ENCODE measurements at places on chromosomes 1 and 21.
A peak's percentile ranks its signal among the peaks of the same experiment; 100 is the strongest.

DNA sequence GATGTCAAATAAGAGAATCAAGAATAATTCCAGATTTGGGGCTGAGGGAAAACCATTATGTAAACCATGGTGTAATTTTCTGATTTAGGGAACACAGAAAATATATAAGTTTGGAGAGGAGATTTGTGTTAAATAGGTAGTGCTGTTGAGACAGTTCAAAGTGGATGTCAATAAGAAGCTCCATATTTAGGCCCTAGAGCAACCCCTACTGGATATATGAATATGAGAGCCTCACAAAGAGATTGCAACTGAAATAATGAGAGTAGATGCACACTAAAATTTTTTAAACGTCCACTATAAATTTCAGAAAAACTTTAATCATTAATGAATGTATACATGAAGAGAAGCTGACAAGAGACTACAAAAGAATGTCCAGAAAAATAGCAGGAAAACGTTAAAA lies 1447.8 kb upstream of the PRMT6 start:
- no peak for DNase-seq

GRCh38 chr1:203511513-203511912 lies 17.6 kb downstream of the OPTC start:
- DNase-seq: no peak

DNA sequence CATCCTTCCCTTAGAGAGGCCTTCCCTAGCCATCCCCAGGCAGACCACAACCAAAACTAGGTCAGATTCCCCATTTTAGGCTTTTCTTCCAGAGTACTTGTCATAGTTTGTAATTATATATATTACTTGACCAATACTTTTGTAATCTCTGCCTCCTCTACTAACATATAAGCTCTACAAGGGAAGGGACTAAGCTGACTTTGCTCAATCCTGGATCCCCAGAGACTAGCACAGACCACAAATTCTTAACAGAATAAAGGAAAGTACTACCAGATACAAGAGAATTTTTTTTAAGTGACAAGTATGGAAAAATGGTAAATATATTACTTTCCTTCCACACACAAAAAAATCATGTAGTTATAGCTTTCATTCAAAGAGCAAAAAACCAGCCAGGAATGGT lies 2.0 kb downstream of the ZMYM6 start:
- DNase-seq: no peak

- DNase-seq: no peak
These were observed 6.4 kb upstream of the KIF14 start for GRCh38 chr1:200626853-200627534.

GRCh38 chr1:223146745-223147144 lies 3.7 kb upstream of the TLR5 start:
- DNase-seq: no peak

GRCh38 chr1:97780884-97781283 lies 139.9 kb downstream of the DPYD start:
- no peak for DNase-seq

DNA sequence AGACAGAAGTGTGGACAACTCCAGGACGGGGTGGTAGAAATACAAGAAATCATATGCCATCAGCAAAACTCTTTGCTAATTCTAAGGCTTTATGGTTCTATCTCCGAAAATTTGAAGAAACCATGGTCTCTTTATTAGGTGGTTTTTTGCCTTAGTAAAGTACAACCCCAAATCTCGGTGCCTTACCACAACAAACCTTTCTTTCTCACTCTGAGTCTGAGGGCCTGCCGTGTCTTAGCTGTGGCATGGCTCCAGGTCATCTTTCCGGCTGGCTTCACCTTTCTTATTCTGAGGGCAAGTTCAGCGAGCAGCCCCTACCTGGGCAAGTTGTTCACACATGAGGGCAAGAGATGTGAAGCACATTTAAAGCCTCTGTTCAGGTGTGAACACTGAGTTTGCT lies 280.6 kb downstream of the TTLL7 start:
- DNase-seq: no peak

GRCh38 chr1:26761217-26761616 lies 26.5 kb upstream of the PIGV start:
- no peak for DNase-seq

DNA sequence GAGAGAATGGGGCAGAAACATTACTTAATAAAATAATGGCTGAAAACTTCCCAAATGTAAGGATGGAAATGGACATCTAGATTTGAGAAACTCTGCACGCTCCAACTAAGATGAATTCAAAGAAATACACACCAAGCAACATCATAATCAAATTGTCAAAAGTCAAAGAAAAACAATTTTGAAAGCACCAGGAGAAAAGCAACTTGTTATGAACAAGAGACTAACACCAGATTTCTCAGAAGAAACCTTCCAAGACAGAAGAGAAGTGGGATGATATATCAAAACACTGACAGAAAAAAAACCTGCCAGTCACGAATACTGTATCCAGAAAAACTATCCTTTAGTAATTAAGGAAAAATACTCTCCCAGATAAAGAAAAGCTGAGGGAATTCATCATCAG lies 208.6 kb upstream of the SAMSN1 start:
- no peak for DNase-seq

GRCh38 chr1:214901718-214902117 lies 180.8 kb upstream of the KCNK2 start:
- DNase-seq: no peak

DNA sequence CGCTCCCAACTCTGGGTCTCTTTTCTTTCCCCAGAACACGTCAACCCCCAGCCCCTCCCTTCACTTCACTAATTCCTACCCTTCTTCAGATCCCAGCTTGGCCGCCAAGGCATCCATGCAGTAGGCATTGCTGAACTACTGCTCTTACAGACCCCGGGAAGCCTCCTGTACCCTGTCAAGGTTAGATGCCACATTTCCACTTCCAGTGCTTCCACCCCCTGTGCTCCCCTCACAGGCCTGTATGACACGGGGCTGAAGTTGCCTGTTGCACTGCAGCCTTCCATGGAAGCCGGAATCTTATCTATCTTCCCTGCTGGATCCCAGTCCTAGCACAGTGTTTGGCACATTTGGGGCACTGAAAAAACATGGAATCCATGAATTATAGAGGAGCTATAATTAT lies 99.0 kb upstream of the SOD1 start:
- no peak for DNase-seq

GRCh38 chr1:220825819-220826551 lies 39.3 kb downstream of the MTARC1 start:
- no peak for DNase-seq

DNA sequence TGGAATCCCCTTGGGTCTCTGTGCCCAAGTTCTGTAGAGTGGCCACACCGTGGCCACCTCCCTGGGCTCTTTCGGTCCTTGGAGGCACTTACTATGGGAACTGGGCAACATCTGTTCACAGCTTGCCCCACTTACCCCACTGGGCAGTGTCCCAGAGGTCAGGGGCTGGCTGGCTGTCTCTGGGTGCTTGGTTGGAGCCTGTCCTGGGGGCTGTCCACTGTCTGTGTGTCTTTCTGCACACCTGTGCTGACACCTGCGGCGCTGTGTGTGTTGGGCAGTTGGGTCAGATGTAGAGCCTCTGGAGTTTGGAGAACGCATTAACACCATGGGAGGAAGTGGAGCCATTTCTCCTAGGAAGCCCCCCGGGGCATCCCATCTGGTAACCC lies 1.3 kb upstream of the TMEM54 start:
- DNase-seq: no peak

DNA sequence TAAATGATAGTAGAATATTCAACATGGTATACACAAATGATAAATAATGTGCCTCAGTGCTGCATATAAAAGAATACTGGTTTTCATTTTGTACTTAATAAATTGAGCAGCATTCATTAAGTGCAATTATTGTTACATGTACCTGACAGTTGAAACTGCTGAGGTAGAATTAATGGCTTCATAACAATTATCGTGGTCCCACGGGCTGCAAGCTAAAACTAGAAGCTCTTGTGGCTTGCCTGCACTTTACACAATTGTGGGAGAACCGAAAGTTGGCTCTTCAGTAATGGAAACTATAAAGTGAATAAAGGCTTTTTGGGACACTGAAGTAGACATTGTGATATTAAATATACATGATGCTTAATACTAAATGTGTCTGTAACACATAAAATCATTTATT lies 23.2 kb downstream of the INSL5 start:
- DNase-seq: no peak

DNA sequence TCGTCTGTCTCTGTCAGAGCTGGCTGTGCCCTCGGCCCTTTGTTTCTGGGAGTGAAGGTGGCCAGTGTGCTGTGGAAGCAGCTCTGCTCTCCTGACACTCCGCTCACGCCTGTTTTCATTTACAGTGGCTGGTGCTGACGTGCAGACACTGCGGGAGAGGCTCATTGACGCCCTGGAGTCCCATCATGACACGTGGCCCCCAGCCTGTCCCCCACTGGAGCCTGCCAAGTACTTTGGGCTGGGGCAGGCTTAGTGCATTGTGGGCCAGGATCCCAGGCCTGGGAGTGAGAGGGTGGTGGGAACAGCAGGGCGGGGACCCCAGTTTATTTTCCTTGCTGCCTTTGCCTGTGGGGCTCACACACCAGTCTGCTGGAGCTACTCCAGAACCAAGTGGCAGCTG lies 21.1 kb downstream of the QSOX1 start:
- DNase-seq: no peak

DNA sequence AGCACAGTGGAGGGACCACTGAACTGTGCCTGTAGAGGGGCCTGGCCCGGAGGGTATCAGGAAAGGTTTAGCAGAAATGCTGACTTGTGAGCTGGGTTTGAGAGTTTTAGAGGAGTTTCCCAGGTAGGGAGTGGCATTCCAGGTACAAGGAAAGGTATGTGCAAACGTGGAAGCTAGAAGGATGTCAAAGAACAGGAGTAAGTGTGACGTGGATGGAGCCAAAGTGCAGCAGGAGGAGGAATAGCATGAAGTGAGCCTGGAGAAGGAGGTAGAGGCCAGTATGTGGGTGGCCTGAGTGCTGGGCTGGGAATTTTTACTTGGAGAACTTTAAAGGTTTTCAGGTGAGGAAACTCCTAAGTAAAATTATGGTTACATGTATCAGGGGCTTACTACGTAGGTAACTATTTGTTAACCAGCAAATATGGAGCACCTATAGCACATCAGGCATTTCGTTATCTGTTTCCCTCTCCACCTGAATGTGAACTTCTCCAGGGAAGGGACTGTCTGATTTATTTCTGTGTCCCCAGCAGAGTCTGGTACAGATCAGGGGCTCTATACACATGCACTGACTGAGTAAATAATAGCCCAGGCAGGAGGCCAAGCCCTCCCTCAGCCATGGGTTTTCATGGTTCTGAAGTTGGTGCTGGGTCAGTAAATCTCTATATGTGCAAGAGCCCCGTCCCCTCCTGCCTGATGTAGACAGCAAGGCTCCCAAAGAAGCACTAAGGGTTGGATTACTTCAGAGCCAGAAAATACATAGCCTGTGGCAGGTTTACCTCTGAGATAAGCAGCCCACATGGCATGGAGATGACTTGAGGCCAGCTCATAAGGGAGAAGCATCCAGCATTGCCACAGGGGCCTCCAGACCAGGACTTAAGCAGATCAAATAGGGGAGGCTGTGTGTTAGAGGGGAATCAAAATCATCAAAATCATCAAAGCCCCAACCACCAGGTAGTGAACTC lies 43.4 kb downstream of the CDCP2 start:
- no peak for DNase-seq

GRCh38 chr1:119613769-119614720 lies 34.0 kb downstream of the ZNF697 start:
- DNase-seq: peak; percentile 38

GRCh38 chr1:153245466-153245865 lies 14.0 kb upstream of the LORICRIN start:
- no peak for DNase-seq

DNA sequence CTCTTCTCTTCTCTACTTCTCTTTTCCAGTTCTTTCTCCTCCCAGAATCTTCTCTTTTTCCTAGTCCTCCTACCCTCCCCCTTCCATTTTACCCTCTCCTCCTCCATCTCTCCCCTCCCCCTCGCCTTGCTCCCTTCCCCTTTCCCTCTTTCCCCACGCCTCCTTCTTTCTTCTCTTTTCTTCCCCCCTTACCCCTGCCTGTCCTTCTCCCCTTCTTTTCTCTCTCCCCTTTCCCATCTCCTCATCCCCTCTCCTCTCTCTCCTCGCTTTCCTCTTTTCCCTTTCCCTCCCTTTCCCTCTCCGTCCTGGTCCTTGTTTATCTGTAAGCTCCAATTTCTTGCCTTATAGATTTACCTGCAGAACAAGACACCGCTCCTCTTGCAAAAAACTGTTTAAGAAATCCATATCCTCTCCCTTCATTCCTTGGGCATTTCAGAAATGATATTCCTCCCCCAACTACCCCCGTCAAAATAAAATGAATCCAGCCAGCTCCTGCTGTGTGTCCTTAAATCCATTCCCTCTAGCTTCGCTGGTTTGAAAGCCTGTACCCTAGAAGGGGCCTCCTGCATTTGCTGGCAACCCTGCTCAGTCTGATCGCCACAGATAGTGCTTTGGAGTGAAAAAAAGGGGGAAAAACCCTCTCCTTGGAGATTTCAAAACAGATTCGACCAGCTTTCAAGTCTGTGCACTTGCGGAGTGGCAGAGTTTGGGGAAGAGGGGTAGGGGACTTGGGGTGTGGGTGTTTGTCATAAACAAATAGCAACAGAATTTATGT lies 89.4 kb downstream of the PAPPA2 start:
- no peak for DNase-seq

GRCh38 chr1:2966449-2967328 lies 54.6 kb upstream of the ACTRT2 start:
- no peak for DNase-seq

DNA sequence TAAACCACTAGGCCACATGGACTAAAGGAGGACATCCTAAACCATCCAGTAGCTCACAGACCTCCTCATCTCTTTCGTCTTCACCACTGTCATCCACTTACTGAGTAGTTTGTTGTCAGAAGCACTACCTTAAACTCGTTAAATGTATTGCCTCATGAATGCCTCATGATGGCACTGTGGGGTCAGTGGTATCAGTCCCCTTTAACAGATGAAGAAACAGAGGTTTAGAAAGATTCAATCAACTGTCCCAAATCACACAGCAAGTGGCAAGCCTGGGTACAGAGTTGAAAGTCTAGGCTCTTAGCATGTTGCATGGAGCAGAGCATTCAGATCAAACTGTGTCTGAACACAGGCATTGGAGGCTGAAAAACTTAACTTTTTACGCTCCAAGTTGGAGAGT lies 183.6 kb upstream of the KIAA0040 start:
- no peak for DNase-seq

DNA sequence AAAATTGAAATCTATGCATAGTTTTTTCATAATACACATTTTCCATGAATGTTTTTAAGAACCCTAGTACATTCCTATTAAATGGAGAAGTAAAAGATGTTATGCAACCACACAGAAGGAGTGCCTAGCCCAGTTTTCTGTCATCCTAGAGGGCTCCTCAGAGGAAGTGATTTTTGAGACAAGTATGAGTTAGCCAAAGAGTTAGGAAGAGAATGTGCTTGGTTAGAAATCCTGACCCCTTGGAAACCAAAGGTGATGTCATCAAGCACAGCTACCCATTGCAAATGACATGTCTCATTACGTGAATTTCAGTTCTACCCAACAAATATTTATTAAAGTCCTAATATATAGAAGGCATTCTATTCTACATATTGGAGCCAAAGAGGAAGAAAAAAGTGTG lies 88.9 kb upstream of the TNFSF4 start:
- DNase-seq: no peak

All from CD4-positive, alpha-beta T cell treated with Interleukin-15 for 4 hours (primary cell).